CD4-positive, alpha-beta T cell treated with Interleukin-17A for 1 hour (primary cell): ENCODE measurements at places on chromosomes 13 and 19.

DNA sequence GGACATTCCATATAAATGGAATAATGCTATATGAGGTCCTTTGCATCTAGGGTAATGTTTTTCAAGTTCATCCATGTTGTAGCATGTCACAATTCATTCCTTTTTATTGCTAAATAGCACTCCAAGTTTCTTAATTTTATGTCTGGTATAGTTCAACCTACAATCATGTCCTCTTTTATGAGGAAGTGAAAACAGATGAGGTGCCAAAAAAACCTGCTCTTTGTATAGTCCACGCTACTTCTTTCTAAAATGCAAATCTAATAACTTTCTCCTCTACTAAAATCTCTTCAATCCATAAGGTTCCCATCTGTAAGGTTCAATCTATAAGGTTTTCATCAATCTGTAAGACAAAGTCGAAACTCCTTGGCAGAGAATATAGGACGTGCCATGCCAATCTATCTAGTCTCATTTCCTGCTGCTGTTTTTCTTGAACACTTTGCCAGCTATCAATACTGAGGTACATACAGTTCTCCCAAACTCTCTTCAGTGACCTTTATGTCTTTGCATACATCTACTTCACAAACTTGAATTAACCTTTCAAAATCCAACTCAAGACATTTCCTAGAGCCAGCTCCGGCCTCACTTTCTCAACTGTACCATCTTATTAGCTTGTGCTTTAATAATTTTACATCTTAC is 33.7 kb downstream of the INTS6 start:
- DNase-seq = no peak

GRCh38 chr19:16846901-16847300 is 17.7 kb downstream of the SIN3B start:
- DNase-seq = no peak

GRCh38 chr19:19179548-19180441 is 9.7 kb upstream of the MEF2B start:
- DNase-seq = no peak

GRCh38 chr19:18775586-18776287 is 15.4 kb downstream of the COMP start:
- no peak for DNase-seq

DNA sequence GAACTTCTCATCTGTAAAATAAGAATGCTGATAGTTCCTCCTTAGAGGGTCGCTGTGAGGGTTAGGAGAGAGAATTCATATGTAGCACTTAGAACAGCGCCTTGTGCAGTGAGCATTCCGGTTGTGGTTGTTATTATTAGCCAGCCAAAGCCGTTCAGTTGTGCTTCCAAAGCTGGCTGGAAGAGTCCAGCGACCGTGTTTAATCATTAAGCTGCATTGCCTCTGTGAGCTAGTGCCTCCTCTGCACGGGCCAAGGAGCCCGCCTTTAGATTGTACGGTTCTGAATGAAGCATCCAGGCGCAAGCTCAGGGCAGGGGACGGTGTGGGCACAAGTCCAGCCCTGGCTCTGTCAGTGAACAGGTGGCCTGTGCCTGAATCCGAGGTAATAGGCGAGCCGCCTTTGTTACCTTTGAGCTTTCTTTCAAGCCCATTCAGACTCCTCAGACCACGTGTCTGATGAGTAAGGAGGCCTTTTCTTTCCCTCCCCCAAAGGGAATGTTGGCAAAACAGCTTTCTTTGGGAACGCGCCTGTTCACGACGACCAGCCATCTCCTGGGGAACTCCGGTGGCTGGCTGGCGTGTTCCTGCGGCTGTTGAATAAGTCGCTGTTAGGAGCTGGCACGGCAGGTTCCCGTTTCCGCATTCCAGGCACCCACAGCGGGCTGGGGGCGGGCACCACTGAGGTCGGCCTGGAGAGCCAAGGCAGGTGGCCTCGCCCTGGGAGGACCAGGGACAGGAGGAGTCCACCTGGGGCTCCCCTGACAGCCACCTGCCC is 25.1 kb downstream of the SIPA1L3 start:
- DNase-seq = no peak

DNA sequence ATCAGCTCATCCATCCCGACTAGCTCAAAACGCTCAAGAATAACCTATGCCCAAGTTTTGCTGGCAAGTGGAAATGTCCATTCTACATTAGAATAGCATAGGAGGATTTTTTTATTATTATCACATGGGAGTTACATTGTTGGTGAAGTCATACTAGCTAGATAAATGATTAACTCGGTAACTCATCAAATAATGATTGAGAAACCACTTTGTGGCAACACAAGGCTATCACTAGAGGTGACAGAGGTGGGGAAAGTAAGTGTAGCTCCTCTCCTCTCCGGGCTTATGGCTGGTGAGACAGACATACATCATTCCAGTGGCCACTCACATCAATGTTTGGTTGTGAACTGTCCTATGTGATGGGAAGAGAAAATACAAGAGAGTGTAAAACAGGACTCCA is 161.6 kb downstream of the ZIC5 start:
- no peak for DNase-seq

- no peak for DNase-seq
Observed at GRCh38 chr19:55693336-55693974, 18.4 kb downstream of the EPN1 start.

GRCh38 chr19:46766569-46767317 is 20.5 kb upstream of the STRN4 start:
- peak; percentile 73 for DNase-seq

DNA sequence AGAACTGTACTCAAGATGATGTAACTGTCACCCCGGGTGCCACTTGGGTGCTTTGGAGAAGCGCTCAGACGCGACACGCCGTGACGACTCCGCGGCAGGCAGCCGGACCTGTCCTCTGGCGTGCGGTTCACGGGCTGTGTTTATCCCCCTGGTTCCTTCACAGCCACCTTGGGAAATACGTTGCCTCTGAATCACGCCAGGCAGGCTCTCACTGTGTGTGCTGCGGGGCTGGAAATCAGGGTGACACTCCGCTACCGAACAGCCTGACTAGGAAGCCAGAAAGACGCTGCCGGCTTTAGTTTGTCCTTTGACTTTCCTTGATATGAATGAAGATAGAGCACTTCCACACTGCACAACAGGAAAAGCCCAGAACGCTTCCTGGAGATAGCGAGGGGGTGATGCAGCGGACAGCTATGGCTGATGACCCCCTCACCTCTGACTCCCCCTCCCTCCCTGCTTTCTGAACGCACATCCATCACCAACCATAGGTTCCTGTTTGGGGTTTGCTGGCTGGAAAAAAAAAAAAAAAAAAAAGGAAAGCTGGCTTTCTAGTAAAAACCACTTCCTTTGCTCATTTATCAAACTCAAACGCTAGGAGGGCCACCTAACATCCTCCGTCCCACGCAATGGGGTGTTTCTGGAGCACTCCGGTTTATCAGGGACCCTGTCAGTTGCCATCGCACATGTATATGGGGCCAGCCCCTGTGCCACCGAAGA is 3.7 kb upstream of the GP6 start:
- DNase-seq = peak; percentile 28

DNA sequence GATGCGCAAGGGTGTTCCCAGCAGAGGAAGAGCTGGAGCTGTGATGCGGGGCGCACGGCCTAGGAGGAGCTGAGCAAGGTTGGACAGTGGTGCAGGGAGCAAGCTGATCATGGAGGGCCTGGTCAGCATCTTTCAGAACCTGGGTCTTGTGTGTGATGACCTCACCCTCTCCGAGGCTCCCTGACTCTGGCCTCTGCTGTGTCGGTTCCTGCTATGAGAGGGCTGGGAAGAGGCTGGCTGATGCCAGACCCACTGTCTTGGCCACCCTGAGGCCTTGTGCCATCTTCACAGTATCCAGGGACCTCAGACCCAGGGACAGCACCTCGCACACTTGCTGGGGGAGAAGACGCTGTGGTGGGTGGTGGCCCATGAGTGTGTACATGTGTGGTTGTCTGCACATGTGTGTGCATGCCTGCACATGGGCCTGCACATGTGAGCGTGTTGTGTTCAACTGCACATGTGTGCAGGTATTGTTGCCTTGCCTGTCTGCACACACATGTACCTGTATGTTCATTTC is 16.5 kb upstream of the C13orf46 start:
- no peak for DNase-seq

DNA sequence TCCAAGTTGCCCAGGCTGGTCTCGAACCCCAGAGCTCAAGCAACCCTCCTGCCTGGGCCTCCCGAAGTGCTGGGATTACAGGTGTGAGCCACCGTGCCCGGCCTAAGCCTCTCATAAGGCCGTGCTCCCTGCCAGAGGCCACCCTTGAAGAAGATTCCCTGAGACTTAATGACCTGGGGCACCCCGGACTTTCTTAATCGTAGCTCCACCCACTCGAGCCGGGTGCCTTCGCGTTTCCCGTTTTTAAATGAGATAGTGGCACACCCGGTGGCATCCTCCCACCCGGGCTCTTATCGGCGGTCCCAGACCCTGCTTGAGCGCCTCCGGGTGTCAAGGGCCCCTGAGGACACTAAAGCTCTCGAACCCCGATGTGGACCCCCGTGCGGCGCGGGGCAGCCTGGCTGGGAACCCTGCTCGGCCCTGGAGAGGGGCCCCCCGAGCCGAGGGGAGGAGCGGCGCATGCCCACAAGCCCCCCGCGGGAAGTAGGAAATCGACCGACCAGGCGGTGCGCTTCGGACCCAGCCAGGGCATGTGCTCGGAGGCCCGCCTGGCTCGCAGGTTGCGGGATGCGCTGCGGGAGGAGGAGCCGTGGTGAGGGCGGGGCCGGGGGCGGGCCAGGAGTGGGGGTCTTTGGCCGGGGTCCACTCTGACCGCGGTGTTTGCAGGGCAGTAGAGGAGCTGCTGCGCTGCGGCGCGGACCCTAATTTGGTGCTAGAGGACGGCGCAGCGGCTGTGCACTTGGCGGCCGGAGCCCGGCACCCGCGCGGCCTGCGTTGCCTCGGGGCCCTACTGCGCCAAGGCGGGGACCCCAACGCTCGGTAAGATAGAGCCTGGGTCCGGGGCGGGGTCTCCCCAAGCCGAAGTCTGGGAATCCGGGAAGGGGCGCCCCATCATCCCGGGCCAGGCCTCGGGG is at the start of gene ANKLE1:
Gene ANKLE1, plus strand, starts transcription at position 511 of the 914 bp plus-strand sequence. Its CDS starts 20 bp downstream, at position 531.
- DNase-seq = peak; percentile 28

DNA sequence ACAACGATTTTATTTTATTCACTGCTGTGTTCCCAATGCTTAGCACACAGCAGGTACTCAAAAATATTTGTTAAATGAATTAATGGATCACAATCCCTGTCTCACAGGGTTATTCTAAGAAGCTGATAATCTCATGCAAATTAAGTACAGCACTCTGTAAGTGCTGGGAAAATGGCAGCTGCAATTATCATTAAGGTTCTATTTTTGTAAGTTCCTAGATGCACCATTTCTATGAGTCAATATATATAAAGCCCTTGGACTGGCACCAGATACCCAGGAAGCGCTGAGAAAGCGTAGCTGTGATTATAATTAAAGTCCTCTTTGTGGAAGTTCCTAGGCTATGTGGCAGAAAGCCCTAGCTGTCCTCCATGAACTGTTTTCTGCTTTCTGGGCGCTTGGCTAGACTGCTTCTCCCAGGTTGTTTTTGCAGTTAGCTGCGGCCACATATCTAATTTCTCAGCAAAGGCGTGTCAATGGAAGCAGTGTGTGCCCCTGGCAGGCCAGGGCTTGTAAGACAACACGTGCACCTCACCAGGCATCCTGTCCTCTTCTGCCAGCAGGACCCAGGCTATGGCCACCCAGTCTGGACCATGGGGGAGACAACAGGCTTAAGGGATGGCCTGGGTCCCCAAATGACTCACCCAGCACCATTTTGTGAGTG is 5.2 kb upstream of the SRRM5 start:
- no peak for DNase-seq

DNA sequence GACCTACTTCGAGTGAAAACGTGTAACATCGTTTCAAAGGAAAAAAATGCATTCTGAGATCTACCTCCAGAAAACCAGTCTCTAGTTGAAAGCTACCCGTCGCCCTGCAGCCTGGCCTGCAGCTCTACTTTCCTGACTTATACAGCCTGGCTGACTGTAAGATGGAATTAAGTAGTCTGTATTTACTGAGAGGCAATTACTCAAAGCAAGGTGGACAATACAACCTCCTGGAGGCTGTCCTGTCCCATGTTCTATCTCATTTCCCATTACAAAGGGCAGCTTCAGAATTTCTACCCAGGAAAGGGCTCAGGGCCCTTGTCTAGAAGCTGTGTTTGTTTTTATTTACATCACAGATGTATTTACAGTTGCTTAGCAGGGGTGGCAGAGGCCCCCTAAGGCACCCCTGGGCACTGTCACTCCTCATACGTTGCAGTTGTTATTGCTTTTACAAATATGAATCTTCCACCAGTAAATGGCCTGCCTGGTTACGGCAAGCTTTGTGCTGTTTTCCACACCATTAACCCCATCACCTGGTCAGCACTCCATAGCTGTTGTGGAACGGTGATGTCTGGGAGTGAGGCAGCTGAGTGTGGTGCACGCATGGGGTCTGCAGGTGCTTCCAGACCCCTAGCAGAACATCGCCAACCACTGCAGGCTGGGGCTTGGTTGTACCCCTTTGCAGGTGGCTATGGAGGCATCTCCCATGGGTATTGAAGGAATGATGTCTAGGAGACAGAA is 46.3 kb upstream of the MTIF3 start:
- no peak for DNase-seq

- no peak for DNase-seq
Observed at GRCh38 chr13:79533781-79534400, 52.9 kb downstream of the NDFIP2 start.

GRCh38 chr13:81770868-81771505 is 1430.1 kb upstream of the SPRY2 start:
- DNase-seq = no peak

DNA sequence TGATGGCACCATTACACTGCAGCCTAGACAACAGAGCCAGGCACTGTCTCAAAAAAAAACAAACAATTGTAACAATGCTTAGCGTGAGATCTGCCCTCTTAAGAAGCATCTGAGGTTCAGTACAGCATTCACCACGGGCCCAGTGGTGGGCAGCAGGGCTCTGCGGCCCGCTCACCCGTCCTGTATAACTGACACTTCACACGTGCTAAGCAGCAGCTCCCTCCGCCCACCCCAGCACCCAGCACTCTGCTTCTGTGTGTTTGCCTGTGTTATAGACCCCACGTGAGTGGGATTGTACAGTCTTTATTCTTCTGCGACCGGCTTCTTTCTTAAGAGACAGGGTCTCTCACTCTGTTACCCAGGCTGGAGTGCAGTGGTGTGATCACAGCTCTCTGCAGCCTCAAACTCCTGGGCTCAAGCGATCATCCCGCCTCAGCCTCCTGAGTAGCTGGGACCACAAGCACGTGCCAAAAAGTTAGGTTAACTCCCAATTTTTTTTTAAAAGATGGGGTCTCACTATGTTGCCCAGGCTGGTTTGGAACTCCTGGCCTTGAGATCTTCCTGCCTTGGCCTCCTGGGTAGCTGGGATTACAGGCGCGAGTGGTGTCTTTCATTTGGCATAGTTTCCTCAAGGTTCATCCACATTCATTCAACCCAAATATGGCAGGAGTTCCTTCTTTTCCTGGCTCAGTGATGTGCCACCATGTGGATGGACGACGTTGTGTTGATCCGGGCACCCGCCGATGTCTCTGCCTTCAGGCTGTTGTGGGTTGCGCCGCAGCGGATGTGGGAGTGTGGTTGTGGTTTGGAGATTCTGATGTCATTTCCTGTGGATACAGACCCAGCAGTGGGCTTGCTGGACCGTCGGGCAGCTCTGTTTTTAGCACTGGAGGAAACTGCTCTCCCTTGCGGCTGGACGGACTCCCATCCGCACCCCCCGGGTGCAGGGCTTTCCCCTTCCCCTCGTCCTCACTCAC is 170.0 kb downstream of the KDM4B start:
- peak; percentile 82 for DNase-seq
